ENCODE measurements at places on chromosomes 13 and 19. TPM values are rescaled to one million over a fixed set of nuclear protein-coding genes. Genes with fewer than 3 reads are reported as not detected.

NOVA2 gene
- 6.7 TPM for total RNA-seq

IRS2 gene
- total RNA-seq: 4.2 TPM

C19orf85 gene
- total RNA-seq: not detected

ERFL gene
- total RNA-seq: 0.65 TPM

CCDC97 gene
- total RNA-seq: 19.1 TPM

CCDC169 gene
- total RNA-seq: 6.3 TPM

CEBPG gene
- total RNA-seq: 40.3 TPM

ADGRE2 gene
- total RNA-seq: 0.34 TPM

WDR88 gene
- not detected for total RNA-seq

NKG7 gene
- total RNA-seq: not detected

PCDH17 gene
- total RNA-seq: 5.3 TPM

IRGC gene
- total RNA-seq: not detected

CNFN gene
- 3.2 TPM for total RNA-seq

NLRP12 gene
- 0.19 TPM for total RNA-seq

FBXO46 gene
- 21.3 TPM for total RNA-seq

DNA sequence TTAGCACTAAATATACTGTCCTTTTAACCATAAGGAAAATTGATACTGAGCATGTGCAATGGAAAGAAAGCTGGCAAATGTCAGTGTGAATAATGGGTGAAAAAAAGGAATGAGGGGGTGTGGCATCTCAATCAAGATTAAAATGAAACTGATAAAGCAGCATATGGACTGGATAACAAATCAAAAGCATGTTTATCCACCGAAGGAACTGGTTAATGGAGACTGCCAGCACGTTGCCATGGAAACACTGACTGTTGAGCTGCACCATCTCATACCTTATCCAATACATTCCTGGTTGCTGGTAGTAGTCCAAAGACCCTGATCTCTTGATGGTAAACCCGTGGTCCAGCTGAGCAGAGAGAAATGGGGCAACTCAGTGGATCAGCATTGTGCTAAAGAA, 311.4 kb upstream of the MAB21L1 start:
- DNase-seq: peak; percentile 25

- no peak for DNase-seq
These were observed 33.1 kb upstream of the CACTIN start for GRCh38 chr19:3659746-3660112.

DNA sequence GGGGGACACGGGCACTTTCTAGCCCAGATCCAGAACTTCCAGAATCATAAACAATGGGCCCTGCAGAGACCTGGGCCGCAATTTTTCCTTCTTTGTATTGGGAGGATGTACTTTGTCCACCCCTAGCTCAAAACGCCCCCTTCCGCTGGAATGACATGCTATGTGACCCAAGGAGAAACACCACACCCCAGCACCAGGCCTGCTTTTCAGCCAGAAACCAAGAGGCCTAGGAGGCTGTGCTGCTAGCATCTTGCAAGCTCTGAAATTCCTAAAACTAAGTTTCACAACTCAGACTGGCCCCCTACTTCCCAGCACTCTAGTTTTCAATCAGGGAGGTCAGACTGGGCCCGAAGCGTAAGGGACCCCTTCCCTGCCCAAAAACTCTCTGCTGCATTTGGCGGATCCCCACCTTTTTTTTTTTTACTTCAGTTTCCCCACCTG, 538 bp downstream of the LSM4 start:
- DNase-seq: peak; percentile 81

- DNase-seq: peak; percentile 24
These were observed 10.3 kb downstream of the DYRK1B start for GRCh38 chr19:39823686-39824085.

DNA sequence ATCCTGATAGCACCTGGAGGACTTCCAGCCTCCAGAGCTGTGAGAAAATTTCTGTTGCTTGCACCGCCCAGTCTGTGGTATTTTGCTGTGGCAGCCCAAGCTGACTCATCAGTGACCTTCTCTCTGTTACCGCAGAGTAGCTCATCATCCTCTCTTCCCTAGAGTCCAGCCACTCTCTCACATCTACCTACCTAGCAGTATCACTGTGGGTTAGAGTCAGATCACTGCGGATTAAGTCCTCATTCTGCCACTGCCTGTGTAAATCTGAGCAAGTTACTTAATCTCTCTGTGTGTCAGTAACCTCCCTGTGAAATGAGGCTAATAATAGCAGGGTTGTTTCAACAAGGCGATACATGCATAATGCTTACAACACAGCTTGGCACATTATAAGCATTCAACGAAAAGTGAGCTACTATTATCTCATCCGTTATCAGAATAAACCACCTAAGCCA, 40.3 kb upstream of the USPL1 start:
- no peak for DNase-seq

DNA sequence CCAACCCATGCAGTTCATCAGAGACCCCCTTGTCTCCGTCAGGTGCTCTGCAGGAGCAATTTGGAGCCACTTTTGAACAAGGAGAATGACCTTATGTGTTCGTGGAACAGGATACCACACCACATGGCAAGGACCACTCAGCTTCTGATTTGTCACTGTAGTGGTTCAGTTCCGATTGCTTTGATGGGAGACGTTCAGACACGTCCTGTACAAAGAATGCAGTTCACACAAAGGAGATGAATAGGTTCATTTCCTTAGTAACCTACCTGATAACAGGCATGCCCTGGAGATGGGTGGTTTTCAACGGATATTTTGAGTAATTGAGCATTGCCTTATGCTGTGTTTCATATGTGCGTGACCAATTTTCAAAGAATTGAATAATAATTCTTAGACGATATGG, 17.2 kb downstream of the FGF9 start:
- no peak for DNase-seq

DNA sequence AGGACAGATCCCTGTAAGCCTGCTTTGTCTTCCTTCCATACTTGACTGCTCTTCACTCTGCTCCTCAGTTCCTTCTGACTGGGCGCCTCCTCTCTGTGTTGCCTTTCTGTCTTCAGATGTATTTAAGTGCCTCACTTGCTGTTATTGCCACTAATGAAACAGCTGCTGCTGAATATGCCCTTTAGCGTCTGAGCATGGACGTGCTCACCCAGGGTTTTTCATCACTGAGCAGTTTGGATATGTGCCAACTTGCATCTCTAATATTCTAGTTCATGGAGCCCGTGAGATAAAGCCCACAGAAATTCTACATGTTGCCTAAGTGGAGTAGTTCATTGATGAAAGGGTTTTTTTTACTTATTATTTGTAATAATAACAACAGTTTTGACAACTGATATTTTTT, 198.2 kb downstream of the MYO16 start:
- no peak for DNase-seq

- no peak for DNase-seq
These were observed 22.2 kb downstream of the FAM187B start for GRCh38 chr19:35206379-35206778.

- peak; percentile 95 for DNase-seq
These were observed 7.8 kb upstream of the SELENOV start for GRCh38 chr19:39506944-39507714.

DNA sequence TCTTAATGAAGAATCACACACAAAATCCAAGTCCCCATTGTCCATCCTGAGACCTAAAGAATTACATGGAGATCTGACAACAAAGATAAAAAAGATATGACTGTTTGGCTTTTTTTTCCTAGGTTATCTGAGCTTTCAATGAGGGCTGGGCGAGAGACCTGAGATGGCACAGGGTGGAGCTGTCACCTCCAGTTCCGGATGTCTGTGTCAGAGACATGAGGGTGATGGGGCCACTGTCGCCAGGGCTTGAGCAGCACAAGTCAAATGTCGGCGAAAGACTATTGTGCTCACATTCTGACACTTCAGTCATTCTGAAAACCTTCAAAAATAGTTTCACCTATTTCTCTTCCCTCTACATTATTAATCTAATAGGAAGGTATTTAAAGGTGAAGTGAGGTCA, 65.7 kb downstream of the SLC7A1 start:
- DNase-seq: no peak

- DNase-seq: peak; percentile 93
These were observed 678 bp downstream of the ISOC2 start for GRCh38 chr19:55460670-55461258.

- no peak for DNase-seq
These were observed 2.5 kb upstream of the DCT start for GRCh38 chr13:94481941-94482340.

DNA sequence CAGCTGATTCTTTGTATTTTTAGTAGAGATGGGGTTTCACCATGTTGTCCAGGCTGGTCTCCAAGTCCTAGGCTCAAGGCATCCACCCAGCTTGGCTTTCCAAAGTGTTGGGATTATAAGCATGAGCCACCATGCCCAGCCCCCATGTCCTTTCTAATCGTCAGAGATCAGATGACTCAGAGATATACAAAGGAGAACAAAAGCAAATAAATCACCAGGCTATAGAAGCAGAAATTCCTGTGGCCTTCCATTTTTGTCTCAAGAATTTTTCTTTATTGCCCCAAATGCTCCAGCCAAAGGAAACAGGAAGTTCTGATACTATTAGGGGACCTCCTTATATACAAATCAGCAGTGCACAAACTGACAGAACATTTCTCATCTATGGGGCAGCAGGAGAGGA, 207.8 kb downstream of the RFC3 start:
- DNase-seq: no peak

DNA sequence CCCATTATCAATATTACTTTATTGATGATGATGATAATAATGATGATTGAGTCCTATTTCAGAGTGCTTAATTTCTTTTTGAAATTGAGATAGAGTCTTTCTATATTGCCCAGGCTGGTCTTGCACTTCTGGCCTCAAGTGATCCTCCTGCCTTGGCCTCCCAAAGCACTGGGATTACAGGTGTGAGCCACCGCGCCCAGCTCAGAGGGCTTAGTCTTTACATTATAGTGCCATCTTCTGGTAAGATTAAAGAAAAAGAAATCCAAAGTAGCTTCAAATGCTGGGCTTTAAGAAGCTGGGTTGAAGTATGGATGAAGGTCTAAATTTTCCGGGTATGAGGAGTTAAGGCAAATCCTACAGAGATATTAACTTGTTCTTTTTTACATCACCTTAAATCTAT, 3.4 kb upstream of the ZNF333 start:
- DNase-seq: peak; percentile 8

- DNase-seq: no peak
These were observed 29.0 kb downstream of the ZNF20 start for GRCh38 chr19:12111176-12111575.

DNA sequence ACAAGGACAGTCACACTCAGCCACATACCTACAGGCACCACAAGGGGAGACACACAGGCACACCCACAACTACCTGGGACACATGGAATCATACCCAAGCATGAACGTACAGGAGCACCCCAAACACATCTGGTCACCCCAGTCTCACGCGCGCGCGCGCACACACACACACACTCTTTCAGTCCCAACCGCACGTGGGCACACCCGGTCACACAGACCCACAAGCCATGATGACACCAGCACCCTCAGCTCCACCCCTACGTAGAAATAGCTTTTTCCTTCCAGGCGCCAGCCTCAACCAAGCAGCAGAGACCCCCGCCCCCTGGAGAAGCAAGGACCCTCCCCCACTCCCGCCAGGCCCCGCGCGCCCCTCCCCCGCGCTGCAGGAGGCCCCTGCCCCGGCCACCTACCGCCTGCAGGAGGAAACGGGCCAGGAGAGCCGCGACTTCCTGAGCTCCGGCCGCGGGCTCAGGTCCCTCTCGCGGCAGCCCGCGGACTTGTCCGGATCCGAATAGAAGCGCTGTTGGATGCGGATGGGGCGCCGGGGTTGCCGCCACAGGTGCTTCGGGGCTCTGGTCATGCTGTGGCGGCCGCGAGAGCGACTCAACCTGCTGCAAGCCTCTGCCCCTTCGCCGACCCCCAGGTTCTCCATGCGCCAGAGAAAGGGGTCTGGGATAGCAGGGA, 6.4 kb upstream of the PDE4C start:
- no peak for DNase-seq

- no peak for DNase-seq
These were observed 15.8 kb downstream of the DEDD2 start for GRCh38 chr19:42201489-42202289.

- no peak for DNase-seq
These were observed 33.7 kb upstream of the OLFM4 start for GRCh38 chr13:52994865-52995264.

- DNase-seq: no peak
These were observed 716.2 kb upstream of the GPC6 start for GRCh38 chr13:92510416-92510815.

Measured in neural progenitor cell (in vitro differentiated cells).